ENCODE measurements at places on chromosomes 6 and 20.
A peak's percentile ranks its signal among the peaks of the same experiment; 100 is the strongest.

- no peak for DNase-seq
Measured at GRCh38 chr20:57097245-57097915, 169.1 kb downstream of the BMP7 start.

DNA sequence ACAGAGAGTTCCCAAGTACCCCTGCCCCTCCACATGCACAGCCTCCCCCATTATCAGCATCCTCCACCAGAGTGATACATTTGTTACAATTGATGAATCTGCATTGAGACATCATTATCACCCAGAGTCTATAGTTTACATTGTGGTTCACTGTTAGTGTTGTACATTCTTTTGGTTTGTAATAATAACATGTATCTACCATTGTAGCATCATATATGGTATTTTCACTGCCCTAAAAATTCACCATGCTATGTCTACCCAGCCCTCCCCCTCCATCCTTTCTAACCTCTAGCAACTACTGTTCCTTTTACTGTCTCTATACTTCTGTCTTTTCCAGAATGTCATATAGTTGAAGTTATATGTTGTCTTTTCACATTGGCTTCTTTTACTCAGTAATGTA lies 273.9 kb upstream of the RNF217 start:
- DNase-seq = peak; percentile 62

- peak; percentile 52 for DNase-seq
Measured at GRCh38 chr6:56552187-56553130, 90.2 kb downstream of the DST start.

GRCh38 chr6:99416892-99417767 lies 8.0 kb downstream of the PNISR start:
- no peak for DNase-seq

GRCh38 chr20:22619272-22619671 lies 34.9 kb upstream of the FOXA2 start:
- DNase-seq = no peak

DNA sequence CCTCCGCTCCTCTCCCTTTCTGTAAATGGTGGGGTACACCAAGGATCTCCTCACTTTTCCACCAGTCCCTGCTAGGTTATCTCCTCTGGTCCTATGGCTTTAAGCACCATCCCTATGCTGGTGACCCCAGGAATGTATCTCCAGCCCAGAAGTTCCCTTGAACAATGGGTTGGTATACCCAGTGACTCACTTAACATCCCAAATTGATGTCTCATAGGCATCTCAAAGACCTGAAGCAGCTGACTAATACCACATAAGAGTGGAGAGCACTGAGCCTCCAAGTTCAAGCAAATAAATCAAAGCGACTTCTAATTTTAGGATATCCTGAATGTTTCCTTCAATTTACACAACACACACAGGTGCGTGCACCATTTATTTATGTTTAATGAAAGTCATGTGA lies 48.3 kb downstream of the ADGRF1 start:
- peak; percentile 70 for DNase-seq

- DNase-seq = no peak
Measured at GRCh38 chr6:75863001-75863400, 114.0 kb downstream of the MYO6 start.

- peak; percentile 6 for DNase-seq
Measured at GRCh38 chr6:125611573-125612344, 137.7 kb upstream of the HEY2 start.

GRCh38 chr6:19736066-19736465 lies 101.1 kb upstream of the ID4 start:
- DNase-seq = no peak

- peak; percentile 70 for DNase-seq
Measured at GRCh38 chr20:41428285-41428684, 61.7 kb upstream of the EMILIN3 start.

DNA sequence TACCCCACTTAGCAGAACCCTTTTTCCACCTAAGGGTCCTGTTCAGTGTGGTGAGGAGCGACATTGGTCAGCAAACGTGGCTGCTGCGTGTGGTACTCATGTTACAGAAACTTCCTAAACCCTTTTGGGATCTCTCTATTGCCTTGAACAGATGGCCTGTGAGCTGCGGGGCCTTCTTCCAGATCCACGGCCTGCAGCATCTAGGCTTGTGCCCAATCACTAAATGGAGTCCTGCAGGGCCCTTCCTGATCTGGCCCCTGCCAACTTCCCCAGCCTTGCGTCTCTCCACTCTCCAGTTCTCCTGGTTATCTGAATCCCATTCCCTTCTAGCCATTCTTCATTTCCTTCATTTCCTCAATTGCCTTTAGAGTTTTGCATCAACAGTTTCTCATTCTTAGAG lies 85.6 kb downstream of the PDE7B start:
- DNase-seq = no peak

DNA sequence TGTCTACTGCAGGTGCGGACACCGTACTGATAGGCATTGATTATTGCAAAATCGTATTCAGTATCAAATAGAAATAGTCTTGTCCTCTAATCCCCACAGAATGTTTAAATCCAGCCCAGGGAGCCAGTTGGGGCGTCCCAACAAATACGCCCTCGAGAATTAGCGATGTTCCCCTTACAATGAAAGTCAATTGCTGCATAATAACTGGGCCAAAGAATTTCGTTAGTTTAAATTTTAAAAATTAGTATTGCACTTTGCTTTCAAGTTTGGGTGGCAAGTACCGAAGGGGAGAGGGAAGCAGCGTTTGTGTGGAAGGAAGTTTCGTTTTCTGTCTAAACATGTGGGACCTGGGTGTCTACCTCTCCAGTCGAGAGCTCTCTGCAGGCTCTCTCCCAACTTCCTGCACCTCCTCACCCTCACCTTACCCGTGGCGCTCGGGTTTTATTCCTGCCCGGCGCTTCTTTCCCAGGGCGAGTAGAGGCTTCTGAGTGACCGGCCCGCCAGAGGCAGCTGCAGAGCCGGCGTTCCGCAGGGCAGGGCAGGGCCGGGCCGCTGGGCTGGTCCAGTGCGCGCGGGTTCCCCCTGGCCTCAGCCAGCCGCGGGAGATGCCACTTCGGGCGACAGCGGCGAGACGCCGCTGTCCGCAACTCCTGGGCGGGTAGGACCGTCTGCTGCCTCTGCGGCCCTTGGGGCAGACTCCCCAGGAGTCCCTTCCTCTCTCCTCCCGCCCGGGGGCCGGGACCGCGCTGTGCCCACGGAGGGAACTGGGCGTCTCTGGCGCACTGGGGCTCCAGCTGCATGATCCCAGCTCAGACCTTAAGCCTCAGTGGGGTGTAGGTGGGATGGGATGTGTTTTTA lies 862 bp upstream of the TFAP2C start:
- DNase-seq = peak; percentile 50

DNA sequence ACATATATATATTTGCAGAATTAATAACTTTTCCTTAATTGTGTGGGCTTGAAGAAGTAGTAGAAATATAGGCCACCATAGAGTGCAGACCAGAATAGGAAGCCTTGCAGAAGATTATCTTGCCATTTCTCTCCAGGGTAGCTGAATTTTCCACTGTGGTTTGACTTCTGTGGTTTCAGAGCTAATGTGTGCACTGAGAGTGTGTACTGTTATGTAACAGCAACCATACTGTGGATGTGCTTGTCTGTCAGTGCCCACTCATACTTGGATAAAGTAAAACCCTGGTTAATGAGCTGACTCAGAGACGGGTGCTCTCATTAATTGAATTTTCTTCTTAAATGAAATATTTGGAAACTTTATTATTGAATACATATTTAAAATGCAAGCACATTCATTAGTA lies 57.2 kb downstream of the CEP43 start:
- DNase-seq = peak; percentile 50

GRCh38 chr20:22673467-22673866 lies 89.1 kb upstream of the FOXA2 start:
- DNase-seq = no peak

GRCh38 chr6:68087399-68088133 lies 547.5 kb upstream of the ADGRB3 start:
- DNase-seq = peak; percentile 40

DNA sequence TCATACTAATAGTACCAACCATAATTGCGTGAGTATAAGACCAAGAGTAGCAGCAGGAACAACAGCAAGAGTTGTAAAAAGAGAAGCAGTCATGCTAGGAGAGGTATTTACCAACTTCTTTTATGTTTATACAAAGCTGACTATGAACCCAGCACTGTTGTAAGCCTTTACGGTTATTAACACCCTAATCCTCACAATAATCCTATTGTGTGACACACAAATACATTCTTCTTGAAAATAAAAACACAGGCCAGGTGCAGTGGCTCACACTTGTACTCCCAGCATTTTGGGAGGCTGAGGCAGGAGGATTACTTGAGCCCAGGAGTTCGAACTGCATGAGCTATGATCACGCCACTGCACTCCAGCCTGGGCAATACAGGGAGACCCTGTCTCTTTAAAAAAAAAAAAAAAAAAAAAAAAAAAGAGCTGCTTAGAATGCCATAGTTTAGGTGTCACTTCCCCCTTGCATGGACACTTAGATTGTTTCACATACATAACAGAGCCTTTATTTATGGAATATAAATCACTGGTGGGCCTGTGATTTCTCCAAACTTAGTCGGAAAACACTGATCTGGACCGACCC lies 20.2 kb downstream of the HCK start:
- DNase-seq = peak; percentile 16

DNA sequence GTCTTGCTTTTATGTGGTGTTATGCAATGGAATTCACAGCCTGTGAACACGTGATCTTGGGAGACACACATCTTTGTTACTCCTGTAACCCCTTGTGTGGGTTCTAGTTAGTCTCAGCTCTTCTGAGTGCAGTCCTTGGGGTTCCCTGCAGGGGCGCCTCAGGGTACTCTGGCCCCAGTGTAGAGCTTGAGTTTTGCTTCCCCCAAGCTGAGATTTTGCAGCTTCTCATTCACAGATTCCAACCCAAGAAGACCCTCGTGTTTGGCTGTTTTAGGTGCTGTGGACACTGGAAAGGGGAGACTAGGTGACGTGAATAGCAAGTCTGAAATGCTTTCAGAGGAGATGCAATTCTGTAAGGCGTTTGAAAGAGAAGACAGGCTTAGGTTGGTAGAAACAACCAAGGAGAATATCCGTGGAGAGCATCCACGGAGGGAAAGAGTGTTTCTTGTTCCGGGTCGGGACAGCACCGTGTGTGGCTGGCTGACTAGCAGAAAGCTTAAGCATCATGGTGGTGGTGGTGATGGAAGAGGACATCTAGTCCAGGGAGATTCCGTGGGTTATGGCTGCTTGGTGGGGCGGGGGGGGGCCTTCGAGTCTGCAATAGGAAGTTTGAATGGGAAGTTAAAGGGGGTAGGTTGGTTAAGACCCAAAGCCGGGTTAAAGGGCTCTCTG lies 30.1 kb downstream of the DUSP22 start:
- no peak for DNase-seq

DNA sequence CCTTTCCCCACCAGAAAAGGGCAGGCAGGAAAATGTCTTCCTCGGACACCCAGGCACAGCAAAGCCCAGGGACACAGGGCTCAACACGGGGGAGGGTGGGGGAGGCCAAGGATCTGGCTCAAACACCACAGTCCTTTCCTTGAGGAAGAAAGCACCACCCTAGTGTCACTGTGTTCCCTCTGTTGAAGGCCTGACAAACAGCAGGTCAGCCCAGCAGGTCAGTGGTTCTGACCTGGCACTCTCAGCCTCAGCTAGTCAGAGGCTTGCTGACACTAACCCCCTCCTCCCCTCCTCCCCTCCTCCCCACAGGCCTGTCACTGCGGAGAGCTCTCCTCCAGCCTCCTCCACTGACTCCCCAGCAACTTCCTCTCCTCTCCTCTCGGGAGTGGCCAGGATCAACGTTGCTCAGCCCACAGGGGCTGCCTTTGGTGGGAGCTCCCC lies 239.6 kb downstream of the LRFN2 start:
- DNase-seq = no peak

- no peak for DNase-seq
Measured at GRCh38 chr6:93341900-93342613, 77.3 kb downstream of the EPHA7 start.

DNA sequence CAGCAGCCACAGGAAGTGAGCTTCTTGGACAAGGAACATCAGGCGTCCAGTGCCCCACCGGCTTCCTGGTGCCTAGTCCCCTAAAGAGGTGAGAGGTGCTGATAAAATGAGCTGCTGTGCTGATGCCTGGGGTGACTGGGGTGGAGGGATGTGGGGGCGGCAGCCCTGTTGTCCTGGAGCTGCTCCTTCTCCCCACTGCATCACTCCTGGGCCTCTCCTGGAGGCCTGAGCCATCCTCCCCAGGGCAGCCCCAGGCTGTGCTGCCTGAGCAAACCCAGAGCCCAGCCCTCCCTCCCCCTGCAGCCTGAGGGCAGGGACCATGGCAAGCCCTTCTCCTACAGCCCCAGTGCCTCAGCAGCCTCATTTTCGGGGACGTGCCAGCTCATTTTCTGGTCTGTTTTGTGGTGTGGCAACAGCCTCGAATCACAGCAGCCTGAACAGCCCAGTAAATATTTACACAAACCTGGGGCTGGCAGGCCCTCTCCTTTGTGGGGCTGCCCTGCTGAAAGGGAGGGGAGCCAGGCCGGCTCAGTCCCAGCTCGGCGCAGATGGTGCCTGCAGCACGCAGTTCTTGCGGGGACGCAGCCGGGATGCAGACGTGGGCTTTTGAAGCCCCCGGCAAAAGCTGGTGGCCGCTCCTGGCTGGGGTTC lies 259.9 kb downstream of the DLL1 start:
- peak; percentile 58 for DNase-seq

GRCh38 chr6:110529355-110529754 lies 52.9 kb upstream of the SLC22A16 start:
- DNase-seq = peak; percentile 87

- DNase-seq = no peak
Measured at GRCh38 chr6:105680131-105680530, 277.2 kb upstream of the PREP start.

GRCh38 chr6:39530201-39530759 lies 194.9 kb downstream of the KIF6 start:
- peak; percentile 68 for DNase-seq

DNA sequence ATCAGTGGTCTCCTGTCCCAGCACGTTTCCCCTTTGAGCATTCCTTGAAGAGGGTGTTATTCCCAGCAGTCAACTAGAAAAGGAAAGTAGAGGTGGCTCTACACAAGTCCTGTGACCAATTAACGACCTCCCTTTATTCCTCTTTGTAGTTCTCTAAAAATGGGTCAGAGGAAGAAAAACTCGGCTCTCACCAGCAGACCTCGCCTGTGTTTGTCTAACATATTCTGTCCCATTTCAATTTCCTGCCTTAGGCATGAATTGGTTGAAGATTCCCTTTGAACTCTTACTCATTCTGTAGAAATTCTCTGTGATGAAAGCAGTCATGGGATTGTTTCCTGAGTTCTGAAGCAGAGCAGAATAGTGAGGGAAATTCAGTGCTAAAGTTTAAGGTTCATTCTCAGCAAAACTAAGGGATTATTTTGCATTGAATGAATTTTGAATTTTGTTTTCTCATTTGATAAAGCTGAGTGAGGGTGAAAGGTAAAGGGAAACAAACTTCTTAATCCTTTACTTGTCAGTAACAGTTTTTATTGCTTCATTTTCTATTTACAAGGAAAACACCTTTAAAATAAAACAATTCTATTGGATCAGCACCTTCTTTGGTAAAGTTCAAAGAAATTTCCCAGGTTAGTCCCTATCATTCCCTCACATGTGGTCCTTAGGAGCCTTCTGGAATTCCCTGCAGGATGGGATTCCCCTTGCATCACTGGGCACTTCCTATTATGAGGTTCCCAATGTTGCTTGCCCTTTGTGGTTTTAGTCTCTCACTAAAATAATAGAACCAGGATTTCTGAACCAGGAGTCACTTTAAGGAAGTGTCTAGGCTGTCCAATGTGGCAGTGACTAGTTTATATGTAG lies 105.8 kb downstream of the SLX4IP start:
- peak; percentile 94 for DNase-seq

Data from mesenchymal stem cell (in vitro differentiated cells and primary cell).